GDM1 (cell line): ENCODE measurements at places on chromosomes 11 and 22.

DNA sequence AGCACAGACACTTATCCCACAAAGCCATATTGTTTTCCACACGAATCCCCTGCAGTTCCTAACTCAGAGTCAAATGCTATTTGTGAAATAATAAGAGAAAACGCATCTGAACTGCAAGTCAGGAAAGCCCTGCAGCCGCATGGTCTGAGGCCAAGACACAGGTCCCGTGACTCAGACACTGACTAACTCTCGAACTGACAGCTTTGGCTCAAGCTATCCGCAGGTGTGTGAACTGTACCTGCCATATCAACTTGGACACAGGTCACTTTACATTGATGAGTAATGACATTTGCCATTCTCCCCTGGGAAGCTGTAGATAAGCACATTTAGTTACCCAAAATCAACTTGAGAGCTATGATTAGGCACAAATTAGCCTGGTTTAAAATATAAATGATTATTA, 34.9 kb upstream of the NFRKB start:
- DNase-seq = no peak

GRCh38 chr22:47148956-47149728, 386.7 kb downstream of the TBC1D22A start:
- no peak for DNase-seq

DNA sequence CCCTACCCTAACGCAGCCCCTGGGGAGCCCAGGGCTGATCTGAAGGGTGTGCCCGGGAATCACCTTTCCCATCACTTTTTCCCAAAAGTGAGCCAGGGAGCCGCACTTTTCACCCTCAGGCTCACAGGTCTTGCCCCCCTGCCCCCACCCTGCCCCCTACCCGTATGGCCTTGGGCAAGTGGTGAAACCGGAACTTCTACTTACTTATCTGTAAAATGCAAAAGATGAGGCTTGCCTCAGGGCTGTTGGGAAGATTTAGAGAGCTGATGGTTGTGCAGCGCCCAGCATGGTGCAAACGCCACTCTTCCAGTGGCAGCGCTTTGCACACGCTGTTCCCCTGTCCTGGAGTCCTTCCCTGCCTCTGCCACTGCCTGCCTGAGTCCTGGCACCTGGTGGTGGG, 8.0 kb downstream of the SYT12 start:
- DNase-seq = no peak

DNA sequence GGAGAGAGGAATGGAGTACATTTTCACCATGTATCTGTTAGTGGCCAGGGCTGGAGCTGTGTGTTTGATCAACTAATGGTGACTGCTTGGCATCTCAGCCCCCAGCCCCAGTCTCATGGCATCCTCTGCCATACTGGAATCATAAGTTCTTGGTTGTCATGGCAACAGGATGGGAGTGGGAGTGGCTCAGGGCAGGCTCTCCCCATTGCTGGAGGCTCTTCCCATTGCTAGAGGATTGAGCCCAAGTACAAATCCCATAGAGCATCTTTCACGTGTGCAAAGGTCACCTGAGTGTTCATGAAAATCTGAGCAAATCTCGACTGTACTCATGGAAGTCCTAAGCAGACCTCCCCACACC, 14.9 kb downstream of the DNAJB13 start:
- no peak for DNase-seq

DNA sequence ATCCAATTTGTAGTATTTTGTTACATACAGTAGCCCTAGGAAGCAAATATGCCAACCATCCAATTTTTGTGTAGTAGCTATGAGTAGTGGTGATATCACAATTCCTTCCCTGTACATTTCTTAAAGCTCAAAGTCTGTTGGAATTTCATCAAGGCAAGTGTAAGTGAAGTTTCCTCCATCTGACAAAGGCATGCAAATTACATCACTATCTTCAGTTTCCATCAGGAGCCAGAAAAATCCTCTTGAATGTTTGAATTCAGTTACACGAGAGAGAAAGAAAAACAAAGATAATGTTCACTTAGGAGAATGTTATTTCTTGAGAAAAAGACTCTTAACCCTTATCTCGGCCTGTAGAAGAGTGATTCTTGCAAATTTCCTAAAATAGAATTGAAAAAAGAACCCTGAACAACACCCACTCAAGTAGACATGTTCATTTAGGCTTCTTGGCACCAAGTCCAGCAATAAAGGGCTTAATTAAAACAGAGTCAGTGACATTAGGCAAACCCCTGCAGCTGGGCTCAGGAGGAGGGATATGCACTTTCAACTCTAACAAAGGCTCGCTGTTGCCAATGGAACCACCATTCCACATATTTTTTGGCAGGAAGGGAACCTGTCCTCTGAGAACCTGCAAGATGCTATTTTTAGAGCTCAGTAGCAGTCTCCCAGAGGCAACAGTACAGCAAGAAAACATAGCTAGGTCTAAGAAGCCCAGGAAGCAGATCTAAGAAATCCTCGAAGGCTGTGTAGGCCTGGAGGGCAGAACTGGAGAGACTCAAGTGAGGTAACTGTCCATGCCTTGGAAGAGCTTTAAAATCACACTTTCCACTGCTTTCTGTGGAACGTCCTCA, 144.6 kb downstream of the CCDC81 start:
- DNase-seq = no peak

- no peak for DNase-seq
Measured at GRCh38 chr22:41844513-41844912, 11.6 kb downstream of the SREBF2 start.

DNA sequence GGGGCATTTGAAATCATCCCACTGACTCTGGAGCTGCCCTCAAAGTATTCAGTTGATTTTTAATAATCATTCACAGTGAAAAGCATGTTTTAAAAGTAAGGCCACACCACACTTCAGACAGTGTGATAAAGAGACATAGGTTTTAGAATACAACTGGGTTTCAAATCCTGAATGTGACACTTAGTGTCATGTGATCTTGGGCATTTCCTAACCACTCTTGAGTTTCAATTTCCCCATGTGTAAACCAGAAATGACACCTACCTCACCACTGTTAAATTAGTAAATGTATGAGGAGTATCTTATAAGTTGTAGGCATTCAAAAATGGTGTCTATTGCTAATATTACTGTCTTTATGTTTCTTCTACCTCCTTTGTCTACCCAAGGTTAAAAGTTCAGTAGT, 5.4 kb downstream of the TMEM123 start:
- DNase-seq = no peak

DNA sequence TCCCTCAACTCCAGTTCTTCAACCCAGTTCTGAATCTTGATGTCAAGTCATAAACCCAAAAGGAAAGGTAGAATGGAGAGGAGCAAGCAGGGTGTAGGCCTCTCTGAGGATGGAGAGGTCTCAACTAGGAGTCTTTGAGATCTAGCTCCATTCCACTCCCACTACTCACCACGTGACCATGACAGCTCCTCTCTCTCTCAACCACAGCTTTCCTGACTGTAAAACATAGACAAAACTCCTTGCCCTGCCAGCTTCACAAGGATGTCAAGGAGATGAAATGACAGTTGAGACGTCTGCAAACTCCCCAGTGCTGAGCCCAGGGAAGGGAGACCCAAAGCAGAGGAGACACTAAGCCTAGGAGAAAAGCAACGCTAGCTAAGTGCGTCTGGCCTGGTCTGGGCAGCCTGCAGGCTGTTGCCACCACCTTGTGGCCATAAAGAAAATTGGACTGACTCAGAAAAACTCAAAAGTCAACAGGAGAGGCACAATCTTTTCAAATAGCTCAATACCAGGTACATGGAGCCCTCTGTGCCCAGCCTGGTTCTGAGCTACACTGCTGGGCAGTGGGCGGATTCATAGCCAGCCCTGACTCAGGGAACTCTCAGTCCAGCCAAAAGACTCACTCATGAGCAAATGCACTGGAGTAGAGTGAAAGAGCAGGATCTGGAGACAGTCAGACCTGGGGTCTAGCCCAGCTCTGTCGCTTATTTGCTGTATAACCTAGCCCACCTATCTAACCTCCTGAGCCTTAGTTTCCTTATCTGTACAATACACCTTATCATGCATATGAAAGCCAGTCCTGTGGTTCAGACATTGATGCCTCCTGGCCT, 3.4 kb downstream of the CLPB start:
- DNase-seq = peak; percentile 45

DNA sequence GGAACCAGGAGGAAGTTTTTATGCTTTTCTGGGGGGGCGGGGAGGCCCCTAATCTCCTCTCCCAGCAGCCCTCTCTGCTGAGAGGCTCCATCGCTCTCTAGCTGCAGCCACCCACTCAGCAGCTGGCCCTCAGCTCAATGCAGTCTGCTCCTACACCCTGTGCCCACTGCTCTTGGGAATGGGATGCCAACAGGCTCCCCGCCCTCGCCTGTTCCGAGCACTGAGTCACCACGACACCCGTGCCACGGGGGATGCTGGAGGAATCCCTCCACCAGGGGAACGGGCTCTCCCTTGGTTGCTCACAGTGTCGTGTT, 23.5 kb upstream of the SUSD2 start:
- no peak for DNase-seq

DNA sequence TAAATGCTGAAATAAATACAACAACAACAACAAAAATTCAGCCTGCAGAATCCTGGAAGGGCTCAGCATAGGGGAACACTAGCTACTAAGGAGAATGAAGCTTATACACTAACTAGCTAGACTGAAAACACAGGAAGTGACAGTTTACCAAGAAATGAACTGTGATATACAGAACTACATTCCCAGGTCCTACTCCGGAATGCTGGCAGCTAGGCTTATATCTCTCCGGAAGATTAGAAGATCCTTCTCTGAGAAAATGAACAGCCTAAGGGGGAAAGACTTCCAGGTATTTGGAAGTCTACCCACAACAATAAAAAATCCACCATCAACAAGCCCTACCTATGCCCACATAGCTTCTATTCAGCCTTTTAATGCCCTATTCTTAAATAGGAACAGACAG, 31.0 kb downstream of the CCDC34 start:
- DNase-seq = no peak

GRCh38 chr22:45358127-45358526, 48.4 kb downstream of the FAM118A start:
- no peak for DNase-seq

- DNase-seq = peak; percentile 26
Measured at GRCh38 chr11:15819679-15820286, 536.6 kb downstream of the SOX6 start.
